Lung (tissue), 17 donors: ENCODE measurements at places on chromosomes 16 and 17. TPM values are rescaled to one million over a fixed set of nuclear protein-coding genes. Genes with fewer than 3 reads are reported as not detected.
A peak's percentile ranks its signal among the peaks of the same experiment; 100 is the strongest.

RAC3 gene
- 8.2 TPM for total RNA-seq

WSB1 gene
- 748 TPM for total RNA-seq

DNA sequence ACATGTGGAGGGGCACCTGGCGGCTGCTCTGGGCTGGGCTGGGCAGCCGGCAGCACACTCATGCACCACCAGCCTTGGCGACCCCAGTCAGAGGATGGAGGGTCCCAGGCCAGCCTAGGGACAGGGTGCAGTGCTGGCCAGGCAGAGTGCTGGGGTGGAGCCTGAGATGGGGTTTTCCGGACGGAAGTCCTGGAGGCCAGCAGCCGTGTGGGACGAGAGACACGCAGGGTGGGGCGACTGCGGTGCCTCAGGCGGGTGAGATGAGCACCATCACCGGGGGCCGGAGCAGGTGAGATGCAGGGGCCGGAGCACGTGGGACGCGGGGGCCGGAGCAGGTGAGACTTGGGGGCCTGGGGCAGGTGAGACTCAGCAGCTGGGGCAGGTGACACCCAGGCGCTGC is 55.2 kb downstream of the LMF1 start:
- DNase-seq, result no peak

- DNase-seq, result peak; percentile 57
These were observed 3.4 kb downstream of the CASKIN2 start for GRCh38 chr17:75511610-75512575.

GRCh38 chr16:1151424-1152122 is 1.3 kb upstream of the CACNA1H start:
- no peak for DNase-seq

GRCh38 chr17:63694229-63694949 is 5.5 kb downstream of the LIMD2 start:
- no peak for DNase-seq

- peak; percentile 63 for DNase-seq
These were observed 51.3 kb downstream of the ZFP90 start for GRCh38 chr16:68590201-68590994.
